ENCODE measurements at places on chromosomes 1 and 21. TPM values are rescaled to one million over a fixed set of nuclear protein-coding genes. Genes with fewer than 3 reads are reported as not detected.

DNA sequence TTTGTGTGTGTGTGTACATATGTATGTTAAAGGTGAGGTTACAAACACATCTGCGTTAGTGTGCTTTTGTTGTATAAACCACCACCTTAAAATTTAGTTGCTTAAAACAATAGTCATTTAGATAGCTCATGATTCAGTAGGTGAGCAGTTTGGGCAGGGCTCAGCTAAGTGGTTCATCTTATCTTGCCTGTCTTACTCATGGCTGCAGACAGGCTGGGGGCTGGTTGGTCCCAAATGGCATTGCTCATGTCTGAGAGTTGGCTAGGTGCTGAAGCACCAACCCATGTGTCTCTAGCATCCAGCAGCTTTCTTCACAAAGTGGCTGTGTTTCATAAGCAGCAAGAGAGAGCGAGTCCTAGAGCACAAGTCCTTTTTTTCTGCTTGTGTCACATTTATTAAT is 91.4 kb downstream of the MACF1 start:
- DNase-seq, result no peak

Gene PTGS2
- polyA plus RNA-seq, result 19.8 TPM

GRCh38 chr1:66296951-66297350 is 237.0 kb upstream of the SGIP1 start:
- DNase-seq, result no peak

Gene LCE1A
- polyA plus RNA-seq, result not detected

DNA sequence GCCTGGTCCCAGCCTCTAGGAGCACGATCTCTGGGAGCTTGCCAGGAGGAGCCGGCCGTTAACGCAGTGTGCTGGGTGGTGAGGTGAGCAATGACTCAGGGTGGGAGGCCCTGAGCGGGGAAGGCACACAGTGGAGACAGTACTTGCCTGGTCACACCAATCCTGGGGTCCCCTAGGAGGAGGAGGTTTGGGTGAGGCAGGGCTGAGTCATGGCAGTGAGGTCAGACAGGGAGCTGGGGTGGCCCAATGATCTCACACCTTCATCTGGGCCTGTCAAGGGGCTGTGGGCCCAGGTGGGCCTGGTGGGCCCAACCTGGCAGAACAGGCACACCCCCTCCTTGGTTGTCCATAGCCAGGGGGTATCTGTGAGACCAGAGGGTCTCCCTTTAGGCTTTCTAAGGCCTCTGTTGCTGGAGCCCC is 8.6 kb upstream of the EDN2 start:
- DNase-seq, result no peak

DNA sequence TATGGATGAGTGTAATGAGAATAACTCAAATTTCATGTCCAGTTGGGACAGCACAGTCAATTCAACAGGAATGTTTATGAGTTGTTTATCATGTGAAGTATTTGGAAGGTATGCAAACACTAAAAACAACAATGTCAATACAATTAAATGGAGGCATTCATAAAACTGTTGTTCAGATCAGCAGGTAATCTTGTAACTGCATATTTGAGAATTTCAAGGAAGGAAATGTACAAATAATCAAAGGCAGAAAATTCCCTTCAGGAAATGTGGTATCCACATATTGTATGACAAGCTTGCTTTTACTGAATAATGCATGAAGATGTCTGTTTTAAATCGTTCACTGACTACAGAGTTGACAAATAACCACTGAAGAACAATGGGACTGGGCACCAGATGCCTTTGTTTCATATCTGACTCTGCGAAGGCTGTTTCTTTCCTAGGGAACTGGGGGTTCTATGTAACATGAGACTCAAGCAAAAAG is 198.3 kb downstream of the LTN1 start:
- DNase-seq, result no peak

DNA sequence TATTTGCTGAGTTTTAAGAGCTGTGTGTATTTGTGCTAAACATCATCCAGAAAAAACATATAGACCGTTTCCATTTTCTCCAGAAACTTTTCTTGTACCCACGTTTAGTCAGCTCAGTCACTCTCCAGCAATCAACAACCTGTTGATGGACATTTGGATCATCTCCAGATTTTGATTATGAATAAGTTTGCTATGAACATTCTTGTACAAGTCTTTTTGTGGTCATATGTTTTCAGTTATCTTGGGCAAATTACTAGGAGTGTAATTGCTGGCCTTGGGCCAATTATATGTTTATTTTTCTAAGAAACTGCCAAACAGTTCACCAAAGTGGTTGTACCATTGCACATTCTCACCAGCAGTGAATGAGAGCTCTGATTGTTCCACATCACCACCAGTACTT is 221.8 kb downstream of the CENPF start:
- DNase-seq, result no peak

Gene GBP5
- 0.84 TPM for polyA plus RNA-seq

Gene CRNN
- not detected for polyA plus RNA-seq

Gene PODN
- polyA plus RNA-seq, result 7.4 TPM

- no peak for DNase-seq
These were observed 2.0 kb upstream of the ENAH start for GRCh38 chr1:225654688-225655508.

DNA sequence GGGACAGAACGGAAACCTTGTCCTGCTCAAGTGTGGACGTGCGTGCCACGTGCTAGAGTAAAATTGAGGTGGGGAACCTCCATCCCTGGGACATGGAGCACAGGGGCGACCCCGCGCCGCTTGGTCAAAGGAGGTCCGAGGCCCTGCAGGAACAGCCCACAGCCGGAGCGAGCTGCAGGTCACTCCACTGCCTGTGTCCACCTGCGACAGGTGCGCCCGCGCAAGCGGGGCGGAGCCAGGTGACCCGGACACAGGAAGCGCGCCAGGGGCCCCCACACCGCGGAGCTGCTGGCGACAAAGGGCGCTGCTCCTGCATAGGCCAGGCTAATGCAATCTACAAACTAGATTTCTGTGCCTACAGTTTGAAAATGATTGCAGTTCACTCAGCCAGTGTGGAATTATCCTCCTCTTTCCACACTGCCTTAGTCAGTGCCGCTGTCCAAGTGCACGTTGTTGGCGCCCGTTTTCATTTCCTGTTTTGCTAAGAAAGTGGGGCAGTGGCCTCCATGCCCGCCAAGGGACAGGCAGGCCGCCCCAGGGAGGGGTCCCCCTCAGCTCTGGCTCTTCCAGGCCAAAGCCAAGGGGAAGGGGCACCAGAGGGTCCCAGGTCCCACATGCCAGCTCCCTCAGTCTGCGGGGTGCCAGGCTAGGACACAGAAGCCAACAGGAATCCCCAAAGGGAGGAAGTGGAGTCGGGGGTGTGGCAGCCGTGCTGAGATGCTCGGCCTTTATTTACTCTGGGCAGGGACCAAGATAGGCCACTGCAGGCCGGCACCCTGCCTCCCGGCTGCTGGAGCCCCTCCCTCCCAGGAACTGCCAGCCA is 4.3 kb upstream of the NADK start:
- DNase-seq, result peak; percentile 51

GRCh38 chr1:117342397-117342796 is 24.9 kb upstream of the MAN1A2 start:
- DNase-seq, result no peak

GRCh38 chr1:214880956-214881355 is 201.6 kb upstream of the KCNK2 start:
- DNase-seq, result no peak

DNA sequence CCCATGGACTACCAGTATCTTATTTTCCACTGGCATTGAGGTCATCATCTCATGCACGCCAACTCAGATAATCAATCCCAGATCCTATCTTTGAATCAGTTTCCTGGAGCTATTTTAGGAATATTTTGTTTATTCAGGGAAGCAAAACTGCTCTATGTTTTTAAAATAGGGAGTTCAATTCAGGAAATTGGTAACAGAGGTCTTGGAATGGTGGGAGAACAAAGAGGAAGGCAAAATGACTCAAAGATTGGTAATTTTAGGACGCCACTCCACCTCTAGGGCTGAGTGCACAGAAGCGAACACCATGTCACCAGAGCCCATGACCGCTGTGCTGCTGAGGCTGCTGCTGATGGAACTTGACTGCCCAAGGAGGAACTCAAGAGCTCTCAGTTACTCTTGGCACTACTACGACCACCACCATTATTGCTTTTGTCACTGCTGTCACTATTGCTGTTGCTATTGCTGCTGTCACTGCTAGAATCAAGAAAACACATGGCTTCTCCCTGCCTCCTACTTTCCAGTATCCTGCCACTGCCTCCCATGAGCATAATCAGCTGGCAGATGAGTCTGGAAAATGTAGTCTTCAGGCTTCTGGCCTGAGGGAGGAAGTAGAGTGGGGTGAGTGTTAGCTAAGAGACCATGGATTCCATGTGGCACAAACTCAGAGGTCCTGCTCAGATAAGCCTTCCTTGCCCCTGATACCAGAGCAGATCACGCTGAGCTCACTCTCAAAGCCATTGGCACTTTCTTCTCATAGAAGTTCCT is 71.6 kb upstream of the CNIH3 start:
- DNase-seq, result no peak

Gene MCOLN3
- polyA plus RNA-seq, result 1.4 TPM

GRCh38 chr1:19329188-19329587 is 17.1 kb downstream of the SLC66A1 start:
- no peak for DNase-seq

DNA sequence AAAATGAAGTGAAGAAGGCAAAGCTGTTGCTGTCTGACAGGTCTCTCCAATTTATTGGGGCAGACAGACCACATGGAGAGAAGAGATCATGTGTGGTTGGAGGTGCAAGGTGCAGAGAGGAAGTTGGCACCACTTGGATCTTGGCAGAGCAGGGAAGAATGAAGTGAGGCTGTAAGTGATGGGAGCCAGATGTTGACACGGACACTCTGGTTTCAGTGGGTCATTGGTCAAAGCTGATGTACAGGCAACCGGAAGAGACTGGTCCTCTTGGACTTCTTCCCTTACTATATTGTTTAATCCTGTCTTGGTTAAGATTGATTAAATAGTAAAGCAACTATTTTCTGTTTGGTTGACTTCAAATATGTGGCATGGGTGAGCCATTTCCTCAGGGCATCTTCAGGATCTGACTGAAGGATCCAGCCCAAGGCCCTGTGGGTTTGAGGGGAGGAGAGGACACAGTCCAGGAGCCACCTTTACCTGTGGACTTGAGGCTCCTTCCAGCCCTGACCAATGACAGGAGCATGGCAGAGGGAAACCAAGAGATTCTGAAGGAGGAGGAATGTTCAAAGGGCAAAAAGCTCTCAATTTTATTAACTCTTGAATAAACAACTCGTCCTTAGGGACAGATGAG is 49.4 kb downstream of the NENF start:
- no peak for DNase-seq

All from muscle of arm (tissue), 14 donors.